ENCODE measurements at places on chromosomes 2 and 18.

DNA sequence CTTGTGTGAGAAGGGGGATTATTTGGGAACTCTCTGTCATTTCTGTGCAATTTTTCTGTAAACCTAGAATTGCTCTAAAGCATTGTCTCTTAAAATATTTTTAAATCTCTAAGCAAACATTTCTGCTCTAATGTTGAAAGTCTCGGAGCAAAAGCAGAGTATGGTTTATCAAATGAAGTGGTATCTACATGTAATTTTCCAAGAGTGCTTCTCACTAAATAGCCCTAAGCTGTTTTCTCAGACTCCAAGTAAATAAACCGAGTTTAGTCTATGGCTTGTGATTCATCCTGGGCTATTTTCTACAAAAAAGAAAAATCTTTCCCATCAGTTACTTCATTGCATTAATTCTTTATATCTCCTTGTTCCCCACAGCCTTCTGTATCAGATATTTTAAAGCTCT lies 90.8 kb downstream of the METTL4 start:
- DNase-seq, result no peak

DNA sequence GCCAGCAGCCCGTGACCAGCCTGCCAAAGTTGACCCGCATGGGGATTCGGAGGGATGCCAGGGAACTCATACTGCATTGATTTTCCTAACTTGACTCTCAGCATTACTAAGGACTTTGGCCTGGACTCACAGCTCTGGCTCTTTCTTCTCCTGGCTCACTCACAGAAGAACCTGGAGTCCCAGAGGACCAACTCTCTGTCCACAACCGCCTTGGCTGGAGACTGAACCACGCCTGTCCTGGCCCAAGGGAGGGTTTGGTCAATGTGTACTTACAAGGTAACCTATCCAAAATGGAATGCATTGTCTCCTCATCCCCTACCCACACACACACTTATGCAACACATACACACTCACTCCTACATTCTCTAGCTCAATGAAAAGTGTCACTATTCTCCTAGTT lies 135.6 kb upstream of the KLHL29 start:
- no peak for DNase-seq

- DNase-seq, result no peak
Measured at GRCh38 chr18:60021556-60021955, 121.8 kb downstream of the PMAIP1 start.

- no peak for DNase-seq
Measured at GRCh38 chr2:111066062-111066593, 54.6 kb upstream of the BCL2L11 start.

- no peak for DNase-seq
Measured at GRCh38 chr2:196263181-196263747, 91.9 kb upstream of the STK17B start.

- DNase-seq, result no peak
Measured at GRCh38 chr18:36655930-36656329, 172.9 kb downstream of the TPGS2 start.

DNA sequence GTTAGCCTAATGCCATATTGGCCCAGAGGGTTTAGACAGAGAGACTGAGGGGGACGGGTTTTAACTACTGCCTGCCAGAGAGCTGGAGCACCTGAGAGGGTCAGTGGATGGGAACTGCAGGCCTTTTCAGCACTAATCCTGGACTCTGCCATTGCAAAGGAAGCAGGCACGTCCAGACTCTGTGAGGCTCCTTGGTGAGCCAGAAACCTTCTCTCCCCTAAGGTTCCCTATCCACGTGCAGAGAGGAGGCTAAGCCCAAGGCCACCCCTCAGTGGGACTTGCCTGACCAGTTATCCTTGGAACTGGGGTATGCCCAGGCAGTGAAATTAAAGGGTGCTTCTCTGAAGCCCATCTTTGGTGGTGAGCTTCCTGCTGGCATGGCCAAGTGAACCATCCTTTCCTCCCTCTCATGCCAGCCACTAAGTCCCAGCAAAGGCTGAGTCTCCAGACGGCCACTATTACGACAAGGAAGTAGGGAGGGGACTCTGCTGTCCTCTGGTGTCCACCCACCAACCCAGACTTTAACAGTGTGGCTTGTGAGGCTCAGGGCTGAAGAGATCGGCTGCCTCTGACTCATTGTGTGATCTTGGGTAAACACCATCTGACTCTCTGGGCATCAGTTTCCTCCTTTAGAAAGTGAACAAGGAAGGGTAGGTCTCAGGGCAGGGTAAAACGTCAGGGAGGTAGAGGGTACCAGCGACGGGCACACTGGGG lies 3.9 kb upstream of the MLPH start:
- DNase-seq, result no peak

- no peak for DNase-seq
Measured at GRCh38 chr2:144524118-144525009, 4.4 kb upstream of the ZEB2 start.

DNA sequence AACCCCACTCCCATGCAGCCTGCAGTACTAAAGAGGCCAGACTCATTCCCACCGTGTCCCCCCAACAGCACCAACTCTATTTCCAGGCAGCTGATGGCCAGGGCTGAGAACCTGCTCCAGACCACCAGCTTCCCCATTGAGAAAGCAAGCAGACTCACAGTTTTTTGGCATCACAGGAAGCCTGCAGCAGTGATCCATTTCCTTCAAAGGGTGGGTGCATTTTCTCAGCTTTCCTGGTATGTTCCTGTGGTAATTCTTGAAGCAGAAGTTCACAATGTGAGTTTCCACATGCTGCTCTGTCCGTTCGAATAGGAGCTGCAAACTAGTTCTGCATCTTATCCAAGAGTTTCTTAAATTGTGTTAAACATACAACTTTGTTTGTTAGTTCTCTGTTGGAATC lies 1249.6 kb upstream of the FAM98A start:
- no peak for DNase-seq

GRCh38 chr2:227653419-227653818 lies 13.2 kb upstream of the SCYGR5 start:
- no peak for DNase-seq

GRCh38 chr2:173075056-173075780 lies 428 bp upstream of the MAP3K20 start:
- DNase-seq, result no peak

DNA sequence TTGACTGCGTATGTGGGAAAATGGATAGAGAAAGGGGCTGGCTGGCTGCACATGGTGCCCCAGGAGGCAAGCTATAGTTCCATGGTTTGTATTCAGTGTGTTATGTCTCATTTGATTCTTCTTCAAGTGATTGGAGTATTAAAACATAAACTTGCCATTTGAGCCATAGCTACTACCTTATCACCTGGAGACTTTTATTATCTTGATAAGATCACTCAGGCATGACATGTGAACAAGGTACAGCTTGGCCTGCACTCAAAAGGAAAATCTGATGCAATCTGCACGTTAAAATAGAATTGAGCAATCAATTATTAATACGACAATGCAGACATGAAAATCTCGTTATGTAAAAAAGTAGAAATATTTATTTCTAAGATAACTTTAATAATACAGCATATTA lies 116.9 kb downstream of the RND3 start:
- DNase-seq, result no peak

- no peak for DNase-seq
Measured at GRCh38 chr2:62335612-62336011, 139.7 kb downstream of the B3GNT2 start.

- no peak for DNase-seq
Measured at GRCh38 chr2:164947281-164947680, 8.0 kb downstream of the SLC38A11 start.

DNA sequence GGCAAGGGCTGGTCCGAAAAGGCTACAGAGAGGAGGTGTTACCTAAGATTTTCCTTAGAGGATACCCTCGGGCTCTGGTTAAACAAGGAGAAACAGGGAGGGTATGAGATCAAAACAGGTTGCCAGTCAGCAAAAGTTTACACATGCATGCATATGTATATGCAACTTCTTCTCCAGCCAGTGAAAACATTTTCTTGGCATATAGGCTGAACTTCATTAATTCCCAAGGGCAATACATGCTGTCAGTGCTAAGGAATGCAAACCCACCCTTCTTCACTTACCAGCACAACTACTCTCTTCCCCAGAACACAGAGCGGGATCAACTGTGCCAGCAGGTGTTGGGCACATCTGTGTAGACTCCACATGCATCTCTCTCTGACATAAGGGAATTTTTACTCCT lies 176.0 kb downstream of the GFPT1 start:
- no peak for DNase-seq

- DNase-seq, result no peak
Measured at GRCh38 chr2:12465631-12466135, 251.1 kb upstream of the TRIB2 start.

DNA sequence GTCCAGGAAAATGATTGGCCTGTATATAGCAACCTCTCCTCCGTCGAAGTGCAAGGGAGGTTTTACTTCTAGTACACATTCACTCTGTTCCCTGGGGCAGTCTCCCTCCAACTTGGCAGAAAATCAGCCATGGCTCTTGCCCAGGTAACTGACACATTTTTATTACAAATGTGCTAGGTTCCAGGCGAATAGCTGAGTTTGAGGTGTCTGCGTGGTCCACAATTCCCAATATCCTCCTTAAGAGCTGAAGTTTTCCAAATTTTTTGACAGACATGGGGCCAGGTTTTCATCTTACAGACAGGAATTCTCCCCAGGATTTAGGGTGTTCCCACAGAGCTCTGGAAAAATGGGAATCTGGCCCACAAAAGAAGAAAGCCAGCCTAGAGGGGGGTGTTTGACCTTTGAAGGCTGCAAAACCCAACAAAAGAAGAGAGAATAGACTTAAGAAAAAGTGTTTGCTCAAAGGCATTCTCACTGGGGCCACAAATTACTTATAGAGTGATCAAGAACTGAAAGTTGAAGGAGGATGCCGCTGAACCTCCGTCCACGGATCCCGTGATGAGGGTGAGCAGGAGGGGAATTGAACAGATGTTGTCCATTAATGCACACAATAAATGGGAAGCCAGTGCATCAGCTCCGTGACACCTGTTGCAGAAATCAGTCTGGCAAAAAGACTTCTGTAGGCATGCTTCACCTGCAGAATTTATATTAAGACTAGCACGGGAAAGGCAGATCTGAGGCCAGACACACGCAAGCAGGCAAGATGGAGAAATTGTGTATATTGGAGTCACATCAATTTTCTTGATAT lies 242.3 kb upstream of the COPS8 start:
- DNase-seq, result no peak

DNA sequence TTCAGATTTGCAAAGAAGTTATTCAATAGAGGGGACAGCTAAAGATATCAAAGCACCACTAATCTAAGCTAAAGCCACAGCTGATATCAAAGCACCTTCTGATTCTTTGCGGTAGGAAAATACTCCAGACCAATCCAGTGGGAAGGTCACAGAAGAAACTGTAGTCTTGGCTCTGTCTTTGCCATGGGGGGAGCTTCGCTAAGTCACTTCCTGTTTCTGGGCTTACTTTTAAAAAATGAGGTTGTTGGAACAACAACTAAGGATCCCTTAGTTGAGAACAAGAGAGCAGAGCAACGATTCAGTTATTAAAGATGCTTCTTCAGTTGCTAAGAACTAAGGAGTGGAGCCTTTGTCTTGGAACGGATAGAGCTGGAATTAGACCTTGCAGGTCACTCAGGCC lies 12.2 kb downstream of the LPIN1 start:
- DNase-seq, result no peak

- no peak for DNase-seq
Measured at GRCh38 chr2:151478011-151478410, 68.3 kb downstream of the RIF1 start.

DNA sequence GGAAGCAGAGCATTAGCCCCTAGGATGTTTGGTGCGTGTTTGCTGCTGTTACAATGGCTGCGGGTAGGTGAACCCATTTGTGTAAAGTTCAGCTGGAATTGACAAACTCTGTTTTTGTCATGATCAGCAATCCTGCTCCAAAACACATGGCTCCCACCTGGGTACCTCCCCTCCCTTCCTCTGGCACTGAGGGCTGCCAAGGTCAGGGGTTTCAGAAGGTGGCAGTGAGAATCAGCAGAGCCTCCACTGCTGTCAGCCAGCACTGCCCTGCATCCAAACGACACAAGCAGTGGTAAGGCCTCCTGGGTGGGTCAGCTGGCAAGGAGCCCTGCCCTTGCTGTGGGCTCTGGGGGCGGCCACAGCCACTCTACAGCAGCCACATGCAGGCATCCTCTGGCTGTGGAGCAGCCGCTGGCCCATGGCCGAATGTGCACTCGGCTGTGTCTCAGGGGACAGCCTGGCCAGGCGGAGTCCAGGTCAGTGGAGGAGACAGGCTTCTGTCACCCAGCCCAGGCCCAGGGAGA lies 32.8 kb upstream of the LDLRAD4 start:
- no peak for DNase-seq

GRCh38 chr2:203586696-203587095 lies 51.6 kb upstream of the RAPH1 start:
- DNase-seq, result no peak

GRCh38 chr2:72150861-72151356 lies 3.2 kb upstream of the CYP26B1 start:
- DNase-seq, result no peak

- no peak for DNase-seq
Measured at GRCh38 chr2:231182513-231182899, 15.9 kb upstream of the ARMC9 start.

DNA sequence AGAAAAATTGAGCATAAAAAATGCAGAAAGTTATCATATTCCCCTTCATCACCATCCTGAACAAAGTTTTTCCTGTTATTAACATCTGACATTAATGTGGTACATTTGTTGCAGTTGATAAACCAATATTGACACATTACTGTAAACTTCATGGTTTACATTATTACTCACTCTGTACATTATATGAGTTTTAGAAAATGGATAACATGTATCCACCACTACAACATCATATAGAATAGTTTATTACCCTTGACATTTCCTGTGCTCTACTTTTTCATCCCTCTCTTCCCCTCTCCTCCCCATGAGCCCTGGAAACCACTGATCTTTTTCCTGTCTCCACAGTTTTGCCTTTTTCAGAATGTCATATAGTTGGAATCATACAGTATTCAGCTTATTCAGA lies 618.6 kb upstream of the TMEFF2 start:
- DNase-seq, result no peak

GRCh38 chr2:140186313-140186712 lies 1406.1 kb upstream of the NXPH2 start:
- DNase-seq, result no peak

DNA sequence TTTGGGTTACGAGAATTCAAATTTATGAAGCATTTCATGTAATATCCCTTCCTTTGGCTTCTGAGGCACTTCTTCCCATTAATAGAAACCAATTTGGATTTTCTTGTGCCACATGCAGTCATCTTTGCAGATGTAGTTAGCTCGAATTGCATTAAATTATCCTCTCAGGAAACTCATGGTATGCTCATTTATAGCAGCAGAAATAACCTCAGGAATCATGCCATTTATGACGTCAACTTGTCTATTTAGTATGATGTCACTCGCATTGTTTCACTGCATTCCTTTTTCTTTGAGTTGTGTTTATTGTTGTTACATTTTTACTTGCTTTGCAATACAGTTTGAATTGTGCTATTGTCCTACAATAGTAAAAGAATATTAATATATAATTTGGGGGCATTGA lies 163.8 kb downstream of the RBM43 start:
- DNase-seq, result no peak

Data from cerebellar nuclear complex (tissue), 1 donor.